ENCODE measurements at places on chromosomes 7 and 10.
A peak's percentile ranks its signal among the peaks of the same experiment; 100 is the strongest.

DNA sequence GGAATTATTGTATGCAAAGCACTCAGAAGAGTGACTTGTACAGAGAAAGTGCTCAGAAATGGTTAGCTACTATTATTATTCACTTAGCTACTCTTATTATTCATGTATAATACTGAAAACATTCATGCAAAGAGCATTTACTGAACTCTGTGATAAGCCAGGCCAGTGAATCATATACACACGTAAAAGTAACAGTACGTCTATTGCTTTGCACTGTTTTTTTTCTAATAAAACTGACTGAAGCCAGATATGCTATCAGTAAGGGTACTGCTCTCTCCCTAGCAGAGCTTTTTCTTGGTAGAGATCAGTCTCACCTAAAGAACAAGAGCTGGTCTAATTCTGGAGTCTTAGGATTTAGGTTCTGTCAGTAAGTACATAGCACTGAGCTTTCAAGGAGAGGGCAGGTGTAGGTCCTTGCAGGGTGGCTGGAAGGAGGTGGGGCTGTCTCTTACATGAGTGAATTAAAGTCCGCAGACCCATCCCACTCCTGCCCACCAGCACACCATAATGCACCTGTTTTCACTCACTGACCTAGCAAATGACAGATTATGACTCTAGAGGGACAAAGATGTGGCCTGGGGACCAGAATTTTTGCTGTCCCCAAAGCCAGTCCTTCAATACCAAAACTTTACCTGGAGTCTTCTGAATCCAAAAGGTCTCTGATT, 145.9 kb downstream of the ARID5B start:
- no peak for DNase-seq

DNA sequence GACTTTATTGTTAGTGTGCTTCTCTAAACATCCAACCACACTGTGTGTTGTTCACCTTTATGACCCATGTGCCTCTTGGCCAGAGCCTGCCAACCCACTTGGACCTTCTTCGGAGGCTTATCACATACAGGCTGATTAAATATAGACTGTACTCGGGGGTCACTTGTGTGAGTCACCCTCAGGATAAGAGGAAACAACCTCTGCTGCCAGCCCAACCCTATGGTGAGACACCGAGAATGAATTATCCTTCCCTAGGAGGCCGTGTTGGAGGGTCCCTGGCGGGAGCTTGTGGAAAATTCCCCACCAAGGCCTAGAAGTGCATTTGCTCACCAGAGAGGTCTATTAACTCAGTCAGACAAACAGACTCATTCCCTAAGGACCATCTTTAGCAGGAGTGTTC, 63.0 kb downstream of the FAS start:
- no peak for DNase-seq

DNA sequence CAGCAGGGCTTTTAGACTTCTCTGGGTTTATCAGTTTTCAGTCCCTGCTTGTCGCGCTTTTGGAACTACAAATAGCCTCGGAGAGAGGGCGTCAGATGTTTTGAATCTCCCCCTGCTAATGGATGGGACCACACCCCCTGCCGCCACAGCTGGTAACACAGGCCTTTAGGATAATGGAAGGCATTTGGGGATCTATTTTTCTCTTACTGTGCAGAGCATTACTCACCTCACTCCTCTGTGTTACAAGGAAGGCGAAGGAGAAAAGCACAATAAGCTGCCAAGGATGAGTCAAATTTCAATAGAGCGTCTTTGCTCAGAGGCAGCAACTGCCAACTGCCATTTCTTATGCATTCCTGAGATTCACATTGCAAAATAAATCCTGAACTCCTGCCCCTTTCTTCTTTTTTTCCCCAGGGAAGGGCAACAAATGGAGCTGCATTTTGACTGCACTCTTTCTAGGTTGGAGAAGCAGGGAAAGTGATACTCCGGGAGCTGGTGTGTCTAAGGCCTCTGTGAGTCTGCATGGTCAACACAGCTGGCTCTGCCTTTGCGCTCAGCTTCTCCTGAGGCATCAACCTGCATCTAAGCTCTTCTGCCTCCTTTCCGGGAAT, 31.5 kb upstream of the SMNDC1 start:
- DNase-seq = no peak

GRCh38 chr10:118910702-118911101, 118.8 kb upstream of the NANOS1 start:
- no peak for DNase-seq

GRCh38 chr10:615583-616152, 73.8 kb downstream of the DIP2C start:
- DNase-seq = no peak

GRCh38 chr7:151871904-151872303, 5.0 kb downstream of the PRKAG2 start:
- DNase-seq = no peak

DNA sequence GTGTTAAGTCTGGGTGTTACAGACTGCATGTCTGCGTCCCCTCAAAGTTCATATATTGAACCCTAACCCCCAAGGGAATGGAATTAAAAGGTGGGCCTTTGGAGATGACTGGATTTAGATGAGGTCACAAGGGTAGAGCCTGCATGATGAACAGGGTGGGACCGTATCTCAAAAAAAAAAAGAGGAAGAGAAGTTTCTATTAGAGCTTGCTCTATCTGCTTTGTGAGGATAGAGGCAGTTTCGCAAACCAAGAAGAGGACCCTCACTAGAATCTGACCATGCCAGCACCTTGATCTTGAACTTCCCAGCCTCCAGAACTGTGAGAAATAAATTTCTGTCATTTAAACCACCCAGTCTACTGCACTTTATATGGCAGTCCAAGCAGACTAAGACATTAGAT, 1.4 kb downstream of the KIN start:
- DNase-seq = no peak

DNA sequence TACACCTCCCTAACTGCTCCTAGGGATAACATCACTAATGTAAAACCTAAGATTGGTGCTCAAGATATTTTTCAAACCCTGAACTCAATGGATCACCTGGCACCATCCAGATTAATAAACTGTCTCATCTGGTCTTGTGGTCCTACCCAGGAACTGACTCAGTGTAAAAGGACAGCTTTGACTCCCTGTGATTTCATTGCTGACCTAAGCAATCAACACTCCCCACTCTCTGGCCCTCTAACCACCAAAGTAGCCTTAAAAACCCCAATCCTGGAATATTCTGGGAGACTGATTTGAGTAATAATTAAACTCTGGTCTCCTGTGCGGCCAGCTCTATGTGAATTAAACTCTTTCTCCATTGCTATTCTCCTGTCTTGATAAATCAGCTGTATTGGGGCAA, 6.2 kb upstream of the USP54 start:
- no peak for DNase-seq

- DNase-seq = no peak
These were observed 40.8 kb downstream of the VOPP1 start for GRCh38 chr7:55531536-55531935.

GRCh38 chr7:158252837-158253669, 334.6 kb downstream of the PTPRN2 start:
- peak; percentile 44 for DNase-seq

- DNase-seq = no peak
These were observed 8.0 kb upstream of the FRA10AC1 start for GRCh38 chr10:93710333-93710909.

GRCh38 chr7:77349141-77349540, 67.0 kb downstream of the GSAP start:
- no peak for DNase-seq

DNA sequence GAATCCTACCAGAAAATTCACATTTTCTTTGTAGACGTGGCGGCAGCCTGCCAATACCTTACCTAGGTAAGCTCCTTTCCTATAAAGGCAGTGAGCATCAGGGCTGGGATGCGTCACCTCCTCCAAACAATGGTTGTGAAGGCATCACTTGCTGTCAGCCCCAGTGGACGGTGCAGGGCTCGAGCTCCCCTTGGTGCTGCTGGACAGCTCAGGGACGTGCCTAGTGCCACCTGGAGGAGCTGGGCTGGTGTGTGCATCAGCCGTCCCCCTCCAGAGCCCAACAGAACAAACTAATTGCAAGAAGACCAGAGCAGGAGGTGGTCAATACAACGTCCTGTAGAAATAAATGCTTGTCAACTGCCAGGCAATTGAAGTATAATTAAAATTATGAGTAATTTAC, 517.5 kb upstream of the FOXK1 start:
- DNase-seq = no peak
